Activated CD8-positive, alpha-beta memory T cell treated with anti-CD3 and anti-CD28 coated beads for 1 hour (primary cell): ENCODE measurements at places on chromosomes 1 and 21.

DNA sequence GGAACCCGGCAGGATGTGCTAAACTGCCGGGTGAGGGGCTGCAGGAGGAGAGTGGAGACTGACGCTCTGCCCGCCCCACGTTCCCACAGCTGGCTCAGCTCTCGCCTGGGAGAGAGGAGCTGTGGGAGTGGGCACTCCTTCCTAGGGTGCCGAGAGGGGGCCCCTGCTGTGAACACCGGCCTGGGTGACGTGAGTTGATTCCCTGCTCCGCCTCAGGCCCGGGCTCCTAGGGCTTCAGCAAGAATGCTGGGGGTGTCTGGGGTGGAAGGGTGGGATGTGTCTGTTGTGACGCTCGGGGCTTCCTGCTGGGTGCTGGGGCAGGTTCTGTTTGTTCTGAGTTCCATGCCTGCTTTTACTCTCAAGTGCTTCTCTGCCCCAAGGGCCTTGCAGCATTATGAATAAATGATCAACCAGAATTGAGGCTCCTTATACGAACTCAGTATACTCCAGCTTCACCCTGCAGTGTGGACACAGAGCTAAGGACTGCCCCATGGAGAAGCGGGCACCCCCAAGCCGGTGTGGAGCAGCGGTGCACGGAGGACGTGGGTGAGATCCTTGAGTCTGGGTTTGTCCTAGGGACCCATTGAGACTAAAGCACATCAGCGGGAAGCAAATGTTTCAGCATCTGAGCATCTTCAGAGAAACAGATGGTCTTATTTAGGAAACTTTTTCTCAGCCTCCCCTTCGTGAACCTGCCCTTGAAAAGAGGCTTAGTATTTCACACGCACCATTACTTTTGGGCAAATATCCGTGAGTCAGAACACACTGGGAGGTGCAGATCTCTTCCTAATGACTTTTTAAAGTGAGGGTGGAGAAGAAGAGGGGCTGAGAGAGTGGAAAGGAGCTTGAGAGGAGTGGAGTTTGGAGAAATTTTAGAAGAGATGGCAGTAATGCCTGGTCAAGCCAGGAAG lies 41.7 kb downstream of the SYT6 start:
- DNase-seq = no peak

DNA sequence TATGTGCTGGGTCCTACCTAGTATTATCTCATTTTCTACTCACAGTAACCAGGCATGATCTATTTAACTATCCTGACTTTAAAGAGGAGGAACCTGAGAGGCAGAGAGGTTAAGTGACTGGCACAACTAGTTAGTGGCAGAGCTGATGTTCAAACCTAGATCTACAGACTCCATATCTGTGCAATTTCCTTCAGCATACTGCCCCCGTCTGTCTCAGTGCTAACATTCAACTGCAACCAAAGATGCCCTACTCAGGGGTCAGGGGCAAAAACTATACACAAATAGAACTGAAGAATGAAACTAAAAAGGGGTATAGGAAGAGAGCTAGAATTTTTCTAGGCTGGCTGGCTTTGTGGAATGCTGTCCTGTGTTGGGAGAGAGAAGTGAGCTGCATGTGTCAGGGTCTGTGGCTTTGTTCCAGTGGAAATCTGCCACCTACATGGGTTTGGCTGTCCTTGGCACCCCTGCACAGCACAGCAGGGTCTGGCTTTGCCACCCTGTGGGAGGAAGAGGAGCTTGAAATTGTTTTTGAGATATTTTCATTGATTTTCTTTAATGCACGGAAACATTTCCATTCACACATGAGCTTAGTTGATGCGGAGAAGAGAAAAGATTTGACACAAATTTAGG lies 368.5 kb downstream of the RPS6KC1 start:
- no peak for DNase-seq

GRCh38 chr1:151458802-151459330 lies 428 bp downstream of the POGZ start:
- peak; percentile 36 for DNase-seq

DNA sequence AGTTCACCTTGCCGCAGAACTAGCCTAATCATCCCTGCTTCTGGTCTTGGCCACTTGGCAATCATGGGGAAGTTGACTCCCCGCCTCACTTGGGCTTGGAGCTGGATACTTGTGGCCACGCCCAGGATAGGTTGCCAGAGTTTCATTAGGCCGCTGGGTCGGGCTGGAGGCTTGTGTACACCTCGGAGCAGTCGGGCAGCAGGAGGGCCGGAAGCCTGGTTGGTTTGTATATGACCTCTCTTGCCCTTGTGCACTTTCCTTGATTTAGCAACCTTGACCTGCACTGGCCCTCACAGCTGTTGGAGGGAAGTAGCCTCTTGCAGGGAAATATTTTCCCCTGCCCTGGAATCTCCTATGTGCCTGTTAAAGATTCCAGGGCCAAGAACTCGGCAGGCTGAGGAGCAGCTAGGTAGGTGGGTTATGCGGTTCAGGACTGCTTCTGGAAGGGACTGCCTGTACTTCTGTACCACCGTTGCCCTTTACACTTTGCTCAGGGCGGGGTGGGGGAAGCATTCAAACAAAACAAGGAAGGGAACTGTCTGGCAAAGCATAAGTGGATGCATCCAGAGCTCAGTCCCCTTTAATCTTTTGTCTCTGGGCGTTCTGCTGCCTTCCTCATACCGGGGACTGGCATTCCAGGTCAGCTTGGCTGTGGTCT lies 83.5 kb downstream of the UCK2 start:
- no peak for DNase-seq

DNA sequence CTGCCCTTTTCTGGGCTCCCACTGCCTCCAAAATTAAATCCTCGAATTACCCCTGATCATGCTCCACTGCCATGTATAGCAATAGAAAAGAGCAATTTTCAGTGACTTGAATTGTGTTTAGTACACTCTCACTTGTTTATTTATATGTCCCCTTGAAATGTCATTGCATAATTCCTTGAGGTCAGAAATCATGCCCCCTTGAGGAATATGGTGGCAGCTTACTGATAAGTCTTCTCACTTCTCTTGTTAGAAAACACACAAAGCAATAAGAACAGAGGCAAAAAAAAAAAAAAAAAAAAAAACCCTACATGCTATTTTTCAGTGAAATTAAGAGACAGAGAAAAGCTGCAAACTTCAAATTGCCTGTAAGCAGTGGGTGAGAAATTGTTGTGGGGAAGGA lies 37.5 kb downstream of the GPR88 start:
- no peak for DNase-seq

DNA sequence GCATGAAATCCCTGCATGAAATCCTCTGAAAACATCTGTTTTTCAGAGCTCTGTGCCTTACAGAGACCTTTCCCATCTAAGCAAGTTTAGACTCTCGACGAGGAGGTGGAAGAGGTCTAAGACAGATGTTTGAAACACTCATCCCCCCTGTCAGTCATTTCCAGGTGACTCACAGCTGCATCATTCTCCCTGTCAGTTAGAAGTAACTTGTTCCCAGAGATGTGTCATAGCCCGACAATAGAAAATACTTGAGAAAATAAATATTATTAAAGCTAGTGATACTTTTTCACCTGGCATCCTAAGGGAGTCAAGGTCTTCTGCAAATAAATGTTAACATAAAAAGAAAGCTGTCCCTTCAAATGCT lies 41.6 kb upstream of the SEC16B start:
- no peak for DNase-seq
